Skin of body (tissue), 3 donors: ENCODE measurements at places on chromosomes 7 and 10. TPM values are rescaled to one million over a fixed set of nuclear protein-coding genes. Genes with fewer than 3 reads are reported as not detected.

GRCh38 chr7:107268594-107268993 lies 99.8 kb downstream of the HBP1 start:
- DNase-seq = no peak

DNA sequence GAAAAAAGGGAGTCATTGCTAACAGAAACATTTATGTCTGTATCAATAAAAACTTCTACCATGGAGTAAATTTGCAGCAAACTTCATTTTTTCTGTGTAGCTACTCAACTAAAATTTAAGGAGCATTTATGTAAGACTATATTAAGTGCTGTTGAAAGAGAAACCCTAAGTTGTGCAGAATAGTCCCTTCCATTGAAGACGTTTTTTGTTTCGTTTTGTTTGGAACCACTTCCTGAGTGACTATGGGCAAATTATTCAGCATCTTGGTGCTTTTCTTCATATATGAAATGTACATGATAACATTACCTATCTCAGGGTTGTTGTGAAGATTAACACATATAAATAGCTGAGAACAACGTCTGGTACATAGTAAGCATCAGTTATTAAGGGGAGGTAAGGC lies 24.3 kb downstream of the SEM1 start:
- DNase-seq = no peak

DPP6 gene
- total RNA-seq = 2.0 TPM

DNA sequence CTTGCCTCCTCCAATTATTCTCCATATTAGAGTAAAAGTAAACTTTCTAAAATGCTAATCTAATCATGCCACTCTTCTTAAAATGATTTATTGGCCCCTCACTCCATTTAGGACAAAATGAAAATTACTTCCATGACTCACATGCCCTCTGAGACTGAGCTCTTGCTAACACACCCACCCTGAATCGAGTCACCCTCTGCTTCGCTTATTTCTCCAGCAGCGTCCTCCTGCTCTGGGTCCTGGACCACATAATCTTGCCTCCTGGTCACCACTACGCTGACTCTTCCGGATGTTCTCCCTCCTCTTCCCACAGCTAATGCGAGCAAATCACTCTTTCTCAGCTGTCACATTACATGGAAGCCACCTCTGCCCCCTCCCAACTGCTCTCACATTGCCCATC lies 384.0 kb upstream of the FZD8 start:
- DNase-seq = no peak

SLC35G1 gene
- total RNA-seq = 3.2 TPM

EPHA1 gene
- total RNA-seq = 16.2 TPM

DNA sequence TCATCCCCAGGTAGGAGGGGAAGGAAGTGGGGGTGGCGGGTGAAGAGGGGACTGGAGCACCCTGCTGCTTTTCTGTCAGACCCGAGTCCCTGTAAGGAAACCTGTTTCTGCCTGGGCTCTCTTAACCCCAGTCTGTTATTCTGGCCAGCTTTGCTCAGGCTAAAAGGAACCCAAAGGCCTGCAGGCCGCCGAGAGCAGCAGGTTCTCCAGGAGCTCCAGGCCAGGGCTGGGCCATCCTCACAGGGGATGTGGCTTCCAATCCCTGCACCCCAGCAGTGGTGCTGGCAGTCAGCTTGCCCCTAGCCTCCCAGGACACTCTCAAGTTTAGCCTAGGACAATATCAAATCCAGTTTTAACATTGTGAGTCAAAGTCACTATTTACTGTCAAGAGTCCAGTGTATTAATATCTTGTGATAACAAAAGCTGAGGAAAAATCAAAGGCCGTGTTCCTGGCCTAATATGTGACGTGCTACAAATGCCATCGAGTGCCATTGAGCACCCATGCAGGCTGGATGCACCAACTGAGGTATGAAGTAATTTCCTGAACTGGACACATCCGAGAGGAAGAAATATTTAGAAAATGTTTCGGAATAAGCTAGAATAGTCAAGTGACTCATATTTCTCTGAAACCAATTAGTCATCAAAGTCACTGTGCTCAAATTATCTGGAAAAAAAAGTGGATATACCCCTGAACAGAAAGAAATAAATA lies 7.0 kb downstream of the PKD1L1 start:
- no peak for DNase-seq

DNA sequence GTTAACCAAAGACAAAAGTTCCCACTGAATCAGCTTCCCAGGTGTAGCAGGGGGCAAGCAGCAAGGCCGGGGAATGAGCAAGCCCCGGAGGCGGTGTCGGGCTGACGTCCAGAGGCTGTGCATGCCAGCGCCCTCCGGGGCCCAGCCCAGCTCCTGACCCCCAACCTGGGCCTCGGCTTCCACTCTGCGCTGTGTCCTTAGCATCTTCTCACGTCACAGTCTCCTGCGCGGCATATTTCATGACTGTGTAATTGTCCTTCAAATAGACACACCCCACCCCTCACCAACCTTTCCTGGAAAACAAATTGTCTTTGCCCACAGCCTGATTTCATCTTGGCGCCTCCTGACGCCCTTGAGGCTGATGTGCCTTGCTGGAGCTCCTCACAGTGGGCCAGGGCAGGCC lies 133.5 kb downstream of the RGS10 start:
- DNase-seq = no peak

GRCh38 chr7:110891197-110891596 lies 199.7 kb upstream of the LRRN3 start:
- DNase-seq = no peak

DNA sequence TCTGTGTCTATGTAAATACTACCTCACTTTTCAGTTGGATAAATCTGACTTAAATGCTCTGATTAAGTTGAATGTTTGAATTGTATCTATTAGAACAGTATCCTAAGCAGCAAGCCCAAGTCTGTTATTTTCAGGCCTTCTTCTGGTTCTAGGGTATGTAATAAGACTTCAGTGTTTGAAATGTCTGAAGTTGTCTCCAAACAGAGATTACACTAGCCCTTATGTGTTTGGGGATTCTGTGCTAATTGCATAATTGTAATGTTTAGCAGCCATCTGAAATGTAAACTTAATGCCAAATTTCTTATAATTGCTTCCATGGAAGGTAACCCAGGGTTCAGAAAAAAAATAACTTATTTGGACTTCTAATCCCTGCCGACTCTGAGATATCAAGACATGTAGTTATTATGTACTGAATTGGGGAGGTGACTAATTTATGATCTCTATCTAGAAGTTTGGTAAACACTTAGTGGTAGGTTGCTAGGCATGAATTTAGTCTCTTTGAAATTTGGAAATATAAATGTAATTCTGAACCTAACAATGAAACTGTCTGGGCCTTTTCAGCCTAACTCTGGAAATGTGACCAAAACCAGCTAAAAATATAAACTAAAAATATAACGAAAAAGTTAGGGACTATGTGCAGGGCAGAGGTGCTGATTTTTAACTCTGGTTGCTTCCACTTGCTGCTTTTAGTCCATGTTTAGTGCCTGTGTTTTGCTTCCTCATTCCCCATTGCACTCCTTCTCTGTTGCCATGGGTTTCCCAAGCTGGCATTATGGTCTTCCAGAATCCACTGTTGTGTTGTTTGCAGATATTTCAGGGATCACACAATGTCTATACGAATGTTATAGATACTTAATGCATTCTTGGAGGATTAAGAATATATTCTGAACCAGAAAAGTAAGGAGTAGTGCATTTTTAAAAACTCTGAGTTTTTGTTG lies 54.8 kb downstream of the MCU start:
- no peak for DNase-seq

LDB3 gene
- 25.0 TPM for total RNA-seq

DNA sequence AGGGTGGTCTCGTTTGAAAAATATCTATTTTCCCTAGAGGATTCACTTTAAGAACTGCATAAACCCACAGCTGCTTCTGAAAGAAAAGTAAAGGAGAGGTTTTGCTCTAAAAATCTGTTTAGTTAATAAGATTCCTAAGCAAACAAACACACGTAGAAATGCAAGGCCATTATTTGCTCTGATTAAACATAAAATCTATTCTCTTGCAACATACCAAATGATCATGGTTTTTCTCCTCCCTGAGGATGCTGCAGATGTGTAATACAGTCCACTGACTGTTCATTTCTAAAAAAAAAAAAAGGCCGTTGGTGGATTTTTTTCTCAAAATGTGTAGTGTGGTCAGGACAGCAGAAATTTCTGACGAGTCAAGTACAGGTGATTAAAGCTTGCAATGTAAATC lies 98.6 kb downstream of the BUB3 start:
- no peak for DNase-seq

GRCh38 chr7:43771128-43771527 lies 12.6 kb downstream of the BLVRA start:
- no peak for DNase-seq

DNA sequence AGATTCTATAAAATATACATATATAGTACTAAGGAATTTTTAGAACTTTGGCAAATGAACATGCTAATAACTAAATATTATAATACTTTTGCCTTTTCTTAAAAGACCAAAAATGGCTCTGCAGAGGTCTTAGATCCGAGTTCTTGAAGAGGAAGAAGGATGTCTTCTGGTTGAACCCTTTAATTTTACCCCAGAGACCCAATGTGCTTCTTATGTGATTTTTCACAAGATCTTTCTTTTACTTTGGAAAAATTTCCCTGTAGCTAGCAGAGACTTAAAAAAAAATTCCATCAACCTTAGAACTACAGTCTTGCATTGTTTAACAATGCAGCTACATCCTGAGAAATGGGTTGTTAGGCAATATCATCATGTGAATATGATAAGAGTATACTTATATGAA lies 663.2 kb downstream of the PARD3 start:
- DNase-seq = peak; percentile 58

CYP3A7 gene
- total RNA-seq = 0.39 TPM

TNS3 gene
- 44.7 TPM for total RNA-seq

- peak; percentile 46 for DNase-seq
These were observed 58.2 kb upstream of the ANTXRL start for GRCh38 chr10:46228563-46229071.

- no peak for DNase-seq
These were observed 455.6 kb upstream of the ANKRD30A start for GRCh38 chr10:36669615-36670352.

INPP5F gene
- 23.3 TPM for total RNA-seq

DNA sequence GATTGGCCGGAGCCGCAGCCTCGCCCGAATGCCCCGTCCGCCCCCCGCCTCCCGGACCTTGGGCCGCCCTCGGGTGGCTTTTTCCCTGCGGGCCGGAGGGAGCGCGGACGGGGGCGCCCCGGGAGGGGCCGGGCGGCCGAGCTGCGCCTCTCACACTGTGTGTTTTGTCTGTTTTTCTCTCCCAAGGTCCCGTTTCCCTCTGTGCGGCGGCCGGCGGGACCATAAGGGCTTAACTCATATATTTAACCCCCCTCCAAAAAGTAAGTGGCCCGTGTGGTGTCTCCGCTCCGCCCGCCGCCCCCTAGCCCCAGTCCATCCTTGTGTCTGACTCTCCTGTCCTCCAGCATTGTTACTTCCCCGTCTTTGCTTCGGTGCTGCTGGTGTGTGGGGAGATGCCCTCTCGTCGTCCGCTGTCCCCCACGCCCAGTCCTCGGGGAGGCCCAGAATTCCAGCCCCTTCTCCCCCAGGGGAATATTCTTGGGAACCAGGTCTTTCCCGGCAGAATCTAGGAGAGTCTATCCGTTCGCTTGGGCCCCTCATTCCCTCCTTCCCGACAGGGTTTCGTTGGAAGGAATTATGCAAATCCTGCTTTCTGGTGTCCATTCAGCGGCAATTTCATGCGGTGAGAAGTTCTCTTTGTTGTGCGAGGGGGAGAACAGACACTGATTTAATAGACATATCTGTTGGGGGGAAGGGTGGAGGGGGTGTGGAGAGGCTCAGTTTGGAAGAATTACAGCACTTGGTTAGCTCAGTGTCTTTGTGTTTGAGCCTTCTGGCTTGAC lies 1.3 kb downstream of the LCOR start:
- DNase-seq = no peak

PAOX gene
- total RNA-seq = 3.6 TPM

DNA sequence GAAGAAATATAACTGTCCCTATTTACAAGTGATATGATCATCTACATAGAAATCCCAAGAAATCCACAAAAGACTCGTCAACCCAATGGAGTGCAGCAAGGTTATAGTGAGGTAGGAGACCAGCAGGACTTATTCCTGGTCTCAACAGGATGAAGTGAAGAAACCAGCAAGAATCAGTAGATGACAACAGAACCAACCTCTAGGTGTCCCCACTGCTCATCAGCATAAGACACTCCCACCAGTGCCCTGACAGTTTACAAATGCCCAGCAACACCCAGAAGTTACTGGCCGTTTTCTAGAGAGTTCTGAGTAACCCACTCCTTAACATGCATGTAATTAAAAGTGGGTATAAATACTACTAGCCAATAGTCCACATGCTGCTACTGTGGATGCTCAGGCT lies 470.5 kb upstream of the LRRTM3 start:
- DNase-seq = no peak

DNA sequence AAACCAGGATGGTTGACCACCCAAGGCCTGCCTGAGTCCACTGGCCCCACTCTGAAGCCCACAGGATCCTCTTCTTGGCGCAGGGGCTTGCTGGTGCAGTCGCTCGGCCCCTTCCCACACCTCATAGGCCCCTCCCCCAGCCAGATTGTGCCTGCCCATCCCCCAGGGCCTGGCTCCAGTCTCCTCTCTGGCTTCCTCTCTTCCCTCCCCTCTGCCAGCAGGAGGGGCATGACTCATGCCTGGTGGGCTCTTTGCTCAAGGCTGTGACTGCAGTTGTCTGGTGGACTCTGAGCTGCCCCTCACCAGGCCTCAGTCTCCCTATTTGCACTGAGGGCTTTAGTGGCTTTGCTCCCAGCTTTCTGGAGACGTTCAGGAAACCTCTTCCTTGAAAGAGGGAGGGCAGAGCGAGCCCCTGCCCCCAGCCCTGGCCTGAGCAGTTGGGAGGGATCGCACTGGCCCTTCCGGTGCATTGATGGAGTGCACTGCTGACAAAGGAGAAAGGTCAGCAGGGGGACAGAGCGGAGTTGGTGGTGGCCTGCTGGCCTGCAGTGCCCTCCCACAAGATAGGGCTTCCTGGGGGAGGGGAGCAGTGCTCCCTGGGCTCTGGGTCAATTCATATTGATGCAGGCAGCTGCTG lies 60.7 kb downstream of the ZMIZ1 start:
- DNase-seq = no peak

GRCh38 chr7:123120286-123120685 lies 79.5 kb downstream of the SLC13A1 start:
- no peak for DNase-seq

DNA sequence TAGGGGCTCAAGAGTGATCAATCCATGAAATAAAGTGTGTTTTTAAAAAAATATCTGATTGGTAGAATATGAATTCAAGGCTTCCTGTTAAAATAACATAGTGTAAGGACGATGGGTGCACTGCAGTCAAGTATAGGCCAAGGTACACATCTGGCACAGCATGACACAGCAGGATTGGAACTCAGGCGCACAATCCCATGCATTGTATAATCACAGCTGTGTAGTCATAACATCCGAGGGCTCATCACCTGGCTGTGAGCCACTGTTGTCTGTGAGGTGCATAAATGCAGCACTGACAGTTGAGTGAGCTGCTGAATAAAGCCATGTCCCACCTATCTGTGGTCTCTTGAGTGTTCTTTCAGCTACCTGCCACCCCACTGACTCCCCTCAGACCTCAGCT lies 142.3 kb upstream of the HPS1 start:
- no peak for DNase-seq

CALY gene
- total RNA-seq = not detected

LBX1 gene
- 0.20 TPM for total RNA-seq

GRCh38 chr10:17366705-17367104 lies 87.7 kb downstream of the ST8SIA6 start:
- no peak for DNase-seq
